NCI-H187 (cell line): ENCODE measurements at places on chromosomes 11 and 22.

DNA sequence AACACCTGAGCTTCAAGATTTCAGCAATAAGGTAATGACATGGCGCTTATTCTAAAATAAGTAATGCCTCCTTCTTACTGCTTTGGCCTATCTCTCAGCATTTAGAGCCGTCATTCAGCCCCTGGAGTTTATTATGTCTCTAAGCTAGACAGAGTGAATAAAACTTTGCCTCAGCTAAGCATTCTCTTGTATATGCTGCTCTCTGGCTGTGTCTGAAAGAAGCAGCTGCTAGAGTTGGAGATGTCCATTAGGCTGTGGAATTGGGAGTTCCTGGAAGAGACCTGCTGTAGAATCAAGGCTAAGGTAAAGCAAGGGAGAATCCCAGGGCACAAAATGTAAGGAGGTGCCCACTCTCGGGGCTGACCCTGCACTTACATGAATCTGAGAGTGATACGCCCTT, 35.5 kb upstream of the TTC12 start:
- no peak for DNase-seq

DNA sequence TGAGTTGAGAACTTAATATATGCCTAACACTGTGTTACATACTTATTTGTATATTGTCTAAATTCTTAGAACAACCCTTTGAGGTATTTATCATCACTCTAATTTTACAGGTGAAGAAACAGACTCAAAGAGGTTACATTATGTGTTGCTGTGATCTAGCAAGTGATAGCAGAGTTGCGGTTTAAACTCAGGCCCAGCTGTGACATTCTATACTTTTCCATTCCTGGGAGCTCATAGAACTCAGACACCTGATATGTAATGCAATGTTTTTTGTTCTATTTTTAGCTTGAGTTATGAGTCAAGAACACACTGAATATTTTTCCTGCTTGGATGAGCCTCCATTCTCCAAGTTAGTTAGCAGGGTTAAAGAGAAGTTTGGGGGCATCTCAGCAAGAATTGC, 449.7 kb upstream of the DDI1 start:
- DNase-seq: no peak

- DNase-seq: no peak
Measured at GRCh38 chr22:38766076-38766777, 10.4 kb upstream of the SUN2 start.

- no peak for DNase-seq
Measured at GRCh38 chr22:50482107-50483074, 1.0 kb downstream of the ADM2 start.

DNA sequence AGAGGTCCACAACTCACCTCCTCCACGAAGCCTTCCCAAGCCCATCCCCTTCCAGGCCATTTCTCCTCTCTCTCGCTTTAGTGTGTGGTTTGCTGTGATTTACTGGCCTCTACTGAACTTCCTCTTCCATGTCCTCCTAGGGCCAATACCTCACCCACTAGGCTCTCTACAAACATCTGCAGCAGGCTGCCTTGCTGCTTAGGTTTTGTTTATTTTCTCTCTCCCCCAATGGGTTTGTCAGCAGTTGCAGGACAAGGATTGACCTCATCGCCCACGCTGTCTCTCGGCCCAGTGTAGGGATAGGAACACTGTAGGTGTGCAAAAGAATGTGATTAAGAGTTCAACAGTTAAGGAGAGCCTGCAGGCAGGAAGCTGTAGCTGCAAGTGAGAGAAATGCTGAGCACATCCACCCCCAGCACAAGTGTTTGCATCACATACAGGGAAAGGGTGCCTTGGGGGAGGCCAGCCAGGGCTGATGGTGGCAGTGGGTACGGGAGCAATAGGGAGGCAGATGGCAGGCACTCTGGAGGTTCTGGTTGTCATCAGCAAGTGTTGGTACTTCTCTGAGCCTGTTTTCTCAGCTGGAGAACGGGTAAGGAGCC, 1.4 kb downstream of the PC start:
- no peak for DNase-seq

DNA sequence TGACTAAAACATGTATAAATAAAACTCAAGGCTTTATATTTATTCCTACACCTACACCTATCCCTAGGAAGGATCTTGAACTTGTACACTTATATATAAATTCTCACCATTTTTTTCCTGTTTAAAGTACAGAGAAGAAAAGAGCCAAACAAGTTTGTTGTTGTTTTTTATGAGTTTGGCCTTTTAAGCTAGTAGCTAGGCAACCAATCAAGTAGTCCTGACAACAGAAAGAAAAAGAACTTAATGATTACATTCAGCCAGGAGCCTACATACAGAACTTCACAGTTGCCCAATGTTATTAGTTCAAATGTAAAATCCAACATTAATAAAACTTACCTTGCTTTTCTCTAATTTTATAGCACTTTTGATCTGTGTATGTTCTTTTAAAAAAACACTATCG, 316.2 kb downstream of the SOX6 start:
- DNase-seq: no peak

DNA sequence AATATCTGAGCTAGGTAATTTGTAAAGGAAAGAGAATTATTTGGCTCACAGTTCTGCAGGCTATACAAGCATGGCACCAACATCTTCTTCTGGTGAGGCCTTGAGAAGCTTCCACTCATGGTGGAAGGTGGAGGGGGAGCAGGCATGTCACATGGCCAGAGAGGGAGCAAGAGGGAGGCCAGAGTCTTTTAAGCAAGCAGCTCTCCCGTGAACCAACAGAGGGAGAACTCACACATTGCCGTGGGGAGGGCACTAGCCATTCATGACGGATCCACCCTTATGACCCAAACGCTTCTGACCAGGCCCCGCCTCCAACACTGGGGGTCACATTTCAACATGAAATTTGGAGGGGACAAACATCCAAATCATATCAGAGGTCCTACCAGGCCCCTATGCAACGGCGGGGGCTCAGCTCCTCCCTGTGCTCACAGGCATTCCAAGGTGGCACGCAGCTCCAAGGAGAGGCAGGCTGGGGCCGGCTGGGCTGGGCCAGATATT, 4.6 kb downstream of the C11orf96 start:
- no peak for DNase-seq

- DNase-seq: no peak
Measured at GRCh38 chr22:45880091-45880715, 96.8 kb downstream of the WNT7B start.

DNA sequence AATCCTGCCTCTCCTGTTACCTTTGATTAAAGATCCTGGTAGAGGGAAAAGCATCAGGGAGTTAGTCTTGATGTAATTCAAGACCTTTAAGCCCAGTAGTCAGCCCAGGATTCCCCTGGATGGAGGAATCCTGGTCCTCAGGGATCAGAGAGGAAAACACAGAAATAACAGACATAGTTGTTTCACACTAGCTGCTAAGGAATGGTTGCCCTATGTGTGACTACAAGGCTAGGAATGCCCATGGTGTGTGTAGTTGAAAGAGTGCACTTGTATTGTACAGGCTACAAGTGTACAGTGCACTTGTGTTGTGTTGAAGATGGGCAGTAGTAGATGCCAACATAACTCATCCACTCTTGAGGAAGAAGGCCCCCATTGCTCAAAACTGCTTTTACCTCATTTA, 226.8 kb downstream of the AASDHPPT start:
- no peak for DNase-seq

GRCh38 chr11:102420547-102420946, 32.0 kb downstream of the TMEM123 start:
- DNase-seq: no peak

DNA sequence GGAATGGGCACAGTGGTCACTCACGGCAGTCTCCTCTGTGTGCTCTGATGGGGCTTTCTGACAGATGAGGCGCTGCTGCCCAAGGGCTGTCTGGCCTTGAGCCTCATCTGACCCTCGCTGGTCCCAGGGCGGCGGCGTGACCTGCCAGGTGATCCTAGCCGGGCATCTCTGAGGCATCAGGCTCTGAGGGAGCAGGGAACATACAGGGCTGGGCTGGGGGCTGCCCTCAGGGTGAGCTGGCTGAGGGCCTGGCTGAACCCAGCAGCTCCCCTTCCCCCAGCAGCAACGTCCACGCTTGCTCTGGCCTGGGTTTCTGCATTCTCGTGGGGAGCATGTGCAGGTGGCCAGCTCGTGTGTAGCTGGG, 47.6 kb downstream of the MOB2 start:
- DNase-seq: no peak

DNA sequence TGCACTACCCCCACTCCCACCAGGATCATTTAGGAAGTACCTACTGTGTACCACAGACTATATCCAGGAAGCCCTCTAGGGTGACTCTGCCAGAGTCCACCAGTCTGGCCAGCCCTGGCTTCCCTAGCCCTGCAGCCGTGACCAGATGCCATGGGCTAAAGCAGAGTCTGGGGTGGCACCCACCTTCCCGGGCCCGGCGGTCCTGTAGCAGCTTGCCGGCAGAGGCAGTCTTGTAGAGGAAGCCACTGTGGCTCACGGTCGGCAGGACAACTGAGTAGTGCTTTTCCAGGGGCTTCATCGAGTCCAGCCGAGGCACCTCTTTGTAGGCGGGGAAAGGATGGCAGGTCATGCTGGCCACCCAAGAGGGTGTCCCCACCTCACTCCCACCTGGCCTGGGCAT, 27.2 kb upstream of the PDE2A start:
- no peak for DNase-seq

DNA sequence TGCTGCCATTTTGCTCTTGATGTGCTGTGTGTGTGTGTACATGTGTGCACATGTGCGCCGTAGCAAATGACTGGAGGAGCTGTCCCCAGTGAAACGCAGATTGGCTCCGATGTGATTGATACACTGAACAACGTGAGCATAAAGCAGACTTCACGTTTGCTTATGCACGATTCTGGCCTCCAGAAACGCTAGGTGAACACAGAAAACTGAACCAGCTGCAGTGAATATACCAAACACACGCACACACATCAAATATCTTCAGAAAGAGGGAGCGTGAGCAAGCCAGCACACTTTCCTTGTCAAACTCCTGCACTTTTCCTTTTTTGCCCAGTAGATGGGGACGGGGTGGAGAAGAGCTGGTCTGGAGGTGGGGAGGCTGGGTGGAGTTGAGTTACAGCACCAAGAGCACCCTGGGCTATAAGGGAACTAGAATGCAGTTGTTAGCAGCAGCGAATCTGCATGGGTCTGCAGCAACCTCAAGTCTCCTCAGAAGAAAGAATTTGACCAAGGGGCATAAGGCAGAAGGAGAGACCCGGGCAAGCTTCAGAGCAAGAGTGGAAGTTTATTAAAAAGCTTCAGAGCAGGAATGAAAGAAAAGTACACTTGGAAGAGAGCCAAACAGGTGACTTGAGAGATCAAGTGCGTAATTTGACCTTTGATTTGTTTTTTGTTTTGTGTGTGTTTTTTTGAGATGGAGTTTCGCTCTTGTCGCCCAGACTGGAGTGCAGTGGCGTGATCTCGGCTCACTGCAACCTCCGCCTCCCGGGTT, 77.8 kb upstream of the CADM1 start:
- peak; percentile 52 for DNase-seq

DNA sequence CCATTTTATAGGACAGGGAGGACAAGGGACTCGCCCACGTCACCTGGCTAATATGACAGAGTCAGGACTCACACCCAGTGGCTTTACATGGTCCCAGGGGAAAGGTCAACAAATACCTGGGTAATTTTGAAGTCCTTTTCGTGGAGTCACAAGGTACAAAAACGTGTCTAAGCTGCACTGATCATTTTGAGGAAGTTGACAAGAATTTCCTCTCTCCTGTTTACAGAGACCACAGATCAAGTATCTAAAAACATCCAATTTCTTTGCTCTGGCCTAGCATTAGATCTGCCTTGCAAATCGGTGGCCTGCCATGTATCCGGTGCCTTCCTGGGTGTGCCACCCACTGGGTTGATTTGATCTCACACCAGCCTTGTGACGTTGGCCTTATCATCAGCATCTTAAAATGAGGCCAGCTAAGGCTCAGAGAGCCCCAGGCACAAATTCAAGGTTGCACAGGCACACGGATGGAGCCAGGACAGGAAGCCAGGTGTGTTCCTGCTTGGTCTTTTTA, 17.6 kb downstream of the GDPD5 start:
- no peak for DNase-seq

DNA sequence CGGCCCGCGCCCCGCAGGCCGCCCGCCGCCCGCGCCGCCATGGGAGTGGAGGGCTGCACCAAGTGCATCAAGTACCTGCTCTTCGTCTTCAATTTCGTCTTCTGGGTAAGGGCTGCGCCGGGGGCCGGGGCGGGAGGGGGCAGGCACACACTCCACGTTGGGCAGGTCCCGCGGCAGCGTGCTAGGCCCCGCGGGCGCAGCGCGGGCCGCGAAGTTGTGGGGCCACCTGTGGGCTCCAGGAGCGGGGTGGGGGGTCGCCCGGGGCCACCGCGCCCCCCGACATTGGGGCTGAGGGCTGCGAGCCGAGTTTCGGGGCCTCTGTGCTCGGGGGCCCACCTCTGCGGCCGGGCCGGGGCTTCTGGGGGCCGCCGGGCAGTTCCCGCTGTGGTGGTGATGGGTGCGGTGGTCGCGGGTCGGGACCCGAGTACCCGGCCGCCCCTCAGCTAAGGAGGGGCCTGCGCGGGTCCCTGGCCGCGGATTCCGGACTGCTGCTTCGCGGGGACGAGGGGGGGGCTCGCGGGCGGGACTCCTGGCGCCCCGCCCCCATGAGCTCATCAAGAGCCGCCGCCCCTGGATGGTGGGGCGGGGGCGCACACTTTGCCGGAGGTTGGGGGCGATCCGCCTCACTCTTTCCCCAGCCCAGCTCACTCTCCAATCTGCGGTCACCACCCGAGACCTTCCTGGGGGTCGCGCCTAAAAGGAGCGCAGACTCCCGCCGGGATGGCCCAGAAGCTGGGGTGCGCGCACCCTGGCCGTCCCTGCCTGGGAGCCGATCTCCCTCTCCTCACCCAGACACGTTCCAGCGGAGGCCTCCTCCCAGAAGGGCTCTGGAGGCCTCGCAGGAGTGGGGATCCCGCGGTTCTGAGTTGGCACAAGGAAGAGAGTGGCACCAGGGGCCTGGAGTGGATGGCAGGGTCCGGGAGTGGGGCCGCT, 667 bp downstream of the CD81 start:
- DNase-seq: no peak

DNA sequence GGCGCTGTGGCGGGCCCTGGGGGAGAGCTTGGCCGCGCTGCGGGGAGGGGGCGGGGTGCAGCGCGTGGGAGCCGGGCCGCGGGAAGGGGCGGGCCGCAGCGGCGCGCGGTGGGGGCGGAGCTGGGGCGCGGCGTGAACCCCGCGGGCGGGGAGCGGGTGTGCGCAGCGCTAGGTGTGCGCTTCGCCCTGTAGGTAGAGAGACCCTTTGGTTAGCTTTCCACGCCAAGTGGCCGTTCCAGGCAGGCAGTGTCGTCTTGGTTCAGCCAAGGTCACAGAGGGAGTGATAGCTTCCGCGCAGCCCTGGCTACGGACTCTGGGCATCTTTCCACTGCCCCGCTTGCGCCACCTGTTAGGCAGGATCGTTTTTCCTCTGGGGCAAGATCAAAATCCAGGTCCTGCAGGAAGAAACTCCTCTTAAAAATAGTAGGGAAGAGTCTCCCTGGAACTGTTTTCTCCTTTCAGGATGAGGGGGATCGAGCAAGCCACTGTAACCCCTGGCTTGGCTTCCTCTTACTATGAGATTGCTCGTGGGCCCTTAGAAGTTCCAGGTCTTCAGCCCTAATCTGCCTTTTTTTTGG, 434 bp downstream of the BANF1 start:
- DNase-seq: no peak

GRCh38 chr22:31495343-31495742, 993 bp upstream of the SFI1 start:
- no peak for DNase-seq

GRCh38 chr22:32652645-32653270, 148.7 kb upstream of the TIMP3 start:
- DNase-seq: no peak
